Fibroblast of gingiva (primary cell): ENCODE measurements at places on chromosomes 7 and 10.

GRCh38 chr10:30734901-30735300 is 105.3 kb upstream of the LYZL2 start:
- no peak for DNase-seq

- no peak for DNase-seq
These were observed 240.8 kb upstream of the SLC26A5 start for GRCh38 chr7:103686763-103687162.

- DNase-seq = peak; percentile 6
These were observed 57.9 kb downstream of the NPY start for GRCh38 chr7:24341691-24342413.

DNA sequence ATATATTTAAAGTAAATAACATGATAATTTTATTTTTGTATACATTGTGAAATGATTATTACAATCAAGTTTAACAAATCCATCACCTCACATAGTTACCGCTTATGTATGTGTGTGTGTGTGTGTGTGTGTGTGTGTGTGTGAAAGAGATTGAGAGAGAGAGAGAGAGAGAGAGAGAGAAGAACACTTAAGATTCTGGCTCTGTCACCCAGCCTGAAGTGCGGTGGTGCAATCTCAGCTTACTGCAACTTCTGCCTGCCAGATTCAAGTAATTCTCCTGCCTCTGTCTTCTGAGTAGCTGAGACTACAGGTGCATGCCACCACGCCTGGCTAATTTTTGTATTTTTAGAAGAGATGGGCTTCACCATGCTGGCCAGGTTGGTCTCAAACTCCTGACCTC is 17.8 kb downstream of the LYZL1 start:
- DNase-seq = no peak

- no peak for DNase-seq
These were observed 94.9 kb downstream of the TMEM130 start for GRCh38 chr7:98774884-98775283.

GRCh38 chr7:45048748-45049147 is 40.0 kb downstream of the NACAD start:
- DNase-seq = no peak

DNA sequence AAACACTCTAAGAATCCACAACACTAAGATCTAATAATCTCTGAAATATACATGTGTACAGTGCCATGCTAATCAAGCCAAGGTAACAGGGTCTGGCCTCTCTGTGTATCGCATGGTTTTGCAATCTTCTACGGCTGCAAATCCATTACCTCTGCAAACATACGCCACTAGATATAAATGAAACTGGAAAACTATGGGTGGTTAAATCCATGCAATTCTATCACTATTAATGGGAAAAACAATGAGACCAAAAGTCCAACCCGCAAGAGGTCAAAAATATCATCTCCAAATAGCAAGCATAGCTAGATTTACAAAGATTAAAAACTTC is 23.0 kb downstream of the SGCE start:
- DNase-seq = no peak

DNA sequence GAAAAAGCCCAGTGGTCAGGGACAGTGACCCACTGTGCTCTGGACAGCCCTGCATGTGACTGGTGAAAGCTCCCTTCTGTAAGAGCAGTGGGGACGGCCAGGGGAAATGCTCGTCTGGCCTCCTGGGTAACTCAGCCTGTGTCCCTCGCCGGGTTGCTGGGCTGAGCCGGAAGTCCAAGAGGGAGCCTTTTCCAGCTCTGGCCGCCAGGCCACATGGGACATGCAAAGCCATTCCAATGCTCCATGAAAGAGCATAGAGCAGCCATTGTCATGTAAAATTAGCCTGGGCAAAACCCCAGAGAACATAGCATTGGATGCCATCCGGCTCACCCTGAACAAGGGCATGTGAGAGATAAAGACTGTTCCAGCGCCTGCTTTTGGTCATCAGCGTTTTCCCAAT is 64.9 kb upstream of the ADRB1 start:
- no peak for DNase-seq

- DNase-seq = no peak
These were observed 4.6 kb downstream of the HSPA12A start for GRCh38 chr10:116737627-116738327.

DNA sequence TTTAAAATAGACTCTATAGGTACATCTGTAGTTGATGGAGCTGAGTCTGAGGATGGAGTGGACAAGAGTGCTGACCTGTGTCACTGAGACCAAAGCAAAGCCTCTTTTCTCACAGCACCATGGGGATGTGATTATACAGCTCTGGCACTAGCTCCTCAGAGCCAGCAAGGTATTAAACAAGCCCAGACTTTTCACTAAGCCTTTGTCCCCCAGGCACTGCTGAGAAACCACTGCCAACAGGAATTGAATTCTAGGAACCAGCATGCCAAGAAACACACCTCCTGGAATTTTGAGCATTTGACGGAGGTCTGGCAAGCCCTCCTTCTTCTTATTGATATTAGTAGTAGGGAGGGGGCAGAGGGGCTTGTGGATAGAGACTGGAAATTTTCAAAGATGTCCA is 147.0 kb downstream of the C1GALT1 start:
- DNase-seq = no peak

GRCh38 chr7:1592299-1592871 is 22.6 kb upstream of the PSMG3 start:
- DNase-seq = no peak

- no peak for DNase-seq
These were observed 100.1 kb downstream of the ZRANB1 start for GRCh38 chr10:125041856-125042506.

DNA sequence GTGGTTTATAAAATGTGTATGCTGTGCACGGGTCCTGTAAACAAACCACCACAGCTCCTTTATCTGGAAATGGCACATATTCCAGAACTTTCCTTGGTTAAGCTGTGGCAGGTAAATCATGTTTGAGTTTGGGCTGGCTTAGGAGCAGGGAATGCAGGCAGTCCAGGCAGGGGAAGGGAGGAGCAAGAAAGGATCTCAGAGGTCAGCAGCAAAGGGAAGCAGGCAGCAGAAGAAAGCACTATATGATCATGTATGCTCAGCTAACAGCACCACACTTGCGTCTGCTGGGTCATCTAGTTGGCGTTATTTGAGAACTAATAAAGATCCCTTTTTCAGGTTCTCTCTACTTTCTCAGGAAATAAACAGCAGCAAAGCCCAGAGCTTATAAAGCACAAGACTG is 7.8 kb downstream of the ICA1 start:
- DNase-seq = no peak

DNA sequence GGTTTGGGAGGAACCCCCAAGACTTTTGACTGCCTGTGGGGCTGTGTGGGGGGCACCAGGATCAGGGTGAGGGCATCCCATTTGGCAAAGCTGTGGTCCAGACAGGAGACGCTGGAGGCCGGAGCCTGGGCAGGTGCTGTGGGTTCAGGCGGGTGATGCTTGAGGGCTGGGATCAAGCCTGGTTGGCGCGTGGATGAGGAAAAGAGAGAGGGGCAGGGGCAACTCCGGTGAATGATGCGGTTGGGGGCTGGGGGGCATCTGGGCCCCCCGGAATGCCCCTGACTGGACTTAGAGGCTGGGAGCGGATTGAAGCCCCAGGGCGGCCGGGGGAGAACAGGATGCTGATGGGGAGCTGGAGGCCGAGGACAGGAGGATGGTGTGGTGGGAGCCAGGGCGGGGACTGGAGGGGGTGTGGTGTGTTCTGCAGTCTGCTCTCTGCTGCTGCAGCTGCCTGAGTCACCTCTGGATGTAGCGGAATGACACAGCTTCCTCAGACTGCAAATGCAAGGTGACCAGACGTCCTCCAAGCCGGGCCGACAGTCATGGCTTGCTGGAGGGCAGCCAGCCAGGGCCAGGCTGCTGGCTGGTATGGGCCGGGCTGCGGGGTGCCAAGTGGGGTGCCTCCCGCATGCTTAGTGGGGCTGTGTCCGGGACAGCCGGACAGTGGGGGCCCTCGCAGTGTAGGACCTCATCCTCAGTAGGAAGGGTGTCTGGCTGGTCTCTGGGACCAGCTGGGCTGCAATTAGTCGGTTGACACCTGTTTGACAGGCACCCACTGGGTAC is 3.2 kb downstream of the MAFK start:
- peak; percentile 58 for DNase-seq

DNA sequence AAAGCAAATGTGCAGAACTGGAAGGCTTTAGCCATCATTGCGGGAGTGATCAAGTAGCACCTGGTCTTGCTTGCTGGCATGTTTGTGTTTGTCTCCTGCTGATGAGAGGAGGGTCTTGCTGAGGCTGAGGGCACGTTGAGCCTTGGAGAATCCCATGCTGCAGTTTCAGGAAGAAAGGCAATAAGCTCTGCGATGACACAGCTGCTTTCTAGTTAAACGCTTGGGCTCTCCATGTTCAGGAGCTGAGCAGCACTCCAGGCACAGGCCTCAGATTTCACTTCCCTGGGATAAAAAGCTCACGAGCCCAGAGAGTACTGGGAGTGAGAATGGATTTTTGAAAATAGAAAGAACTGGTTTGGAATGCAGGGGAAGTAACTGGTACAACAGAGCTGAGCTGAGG is 100.8 kb downstream of the LRRC18 start:
- no peak for DNase-seq

GRCh38 chr7:28155019-28155660 is 25.5 kb downstream of the JAZF1 start:
- no peak for DNase-seq

GRCh38 chr7:137820677-137821420 is 25.9 kb downstream of the DGKI start:
- peak; percentile 70 for DNase-seq

DNA sequence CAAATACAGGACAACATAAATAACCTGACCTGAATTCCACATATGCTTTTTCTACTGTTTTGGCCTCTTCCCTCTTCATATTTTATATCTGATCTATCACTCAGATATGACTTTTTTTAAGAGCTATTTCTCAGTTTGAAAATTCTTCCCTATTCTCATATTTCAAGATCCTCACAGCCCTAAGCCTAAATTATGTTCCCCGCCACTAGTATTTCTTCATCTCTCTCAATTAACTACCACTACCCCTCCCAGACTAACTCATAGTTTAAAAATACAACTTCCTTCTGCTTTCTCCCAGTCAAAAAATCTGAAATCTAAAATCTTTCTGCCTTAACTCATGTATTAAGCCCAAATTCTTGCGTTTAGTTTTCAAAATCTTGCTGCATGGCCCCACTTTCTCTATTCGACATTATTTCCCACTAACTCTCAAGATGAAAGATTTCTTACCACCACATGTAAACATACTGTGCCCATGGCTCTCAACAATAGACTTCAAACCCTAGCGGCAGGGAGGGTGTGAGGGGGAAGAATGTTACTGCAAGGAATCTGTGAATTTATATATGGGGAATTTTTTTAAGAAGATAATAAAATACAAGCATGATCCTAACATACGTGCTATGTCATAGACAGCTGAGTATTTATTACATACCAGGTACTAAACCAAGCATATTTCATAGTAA is 64.6 kb downstream of the TFEC start:
- DNase-seq = no peak

DNA sequence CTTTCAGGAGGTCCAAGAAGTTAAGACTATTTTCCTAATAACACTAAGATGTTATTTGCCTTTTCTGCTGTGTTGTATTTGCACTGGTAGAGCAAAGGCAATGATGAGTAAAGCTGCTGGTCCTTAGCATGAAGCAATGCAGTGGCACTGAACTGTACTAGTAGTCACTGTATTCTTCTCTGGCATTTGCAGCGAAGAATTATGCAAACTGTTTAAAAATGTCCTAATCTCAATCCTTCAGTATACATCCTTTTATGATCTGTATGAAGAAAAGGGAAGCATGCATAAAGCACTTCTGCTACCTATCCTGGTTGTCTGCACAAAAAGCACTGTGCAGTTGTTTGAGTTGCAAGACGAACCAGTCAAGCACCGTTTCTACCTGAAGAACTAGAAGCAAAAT is 20.4 kb downstream of the IGF2BP3 start:
- peak; percentile 62 for DNase-seq

DNA sequence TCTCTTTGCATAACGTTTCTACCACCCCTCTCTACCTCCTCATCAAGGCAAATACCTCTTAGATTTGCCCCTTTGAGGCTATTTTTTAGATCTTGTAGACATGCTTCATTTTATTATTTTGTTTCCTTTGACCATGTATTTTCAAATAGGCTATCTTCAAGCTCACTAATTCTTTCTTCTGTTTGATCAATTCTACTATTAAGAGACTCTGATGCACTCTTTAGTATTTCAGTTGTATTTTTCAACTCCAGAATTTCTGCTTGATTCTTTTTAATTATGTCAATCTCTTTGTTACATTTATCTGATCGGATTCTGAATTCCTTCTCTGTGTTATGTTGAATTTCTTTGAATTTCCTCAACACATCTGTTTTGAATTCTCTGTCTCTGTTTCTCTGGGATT is 82.8 kb downstream of the BBS9 start:
- no peak for DNase-seq

- peak; percentile 34 for DNase-seq
These were observed 26.4 kb upstream of the IL6 start for GRCh38 chr7:22700559-22701002.

- no peak for DNase-seq
These were observed 41.9 kb downstream of the CALML3 start for GRCh38 chr10:5566614-5567013.

GRCh38 chr10:16699435-16700057 is 117.7 kb downstream of the RSU1 start:
- no peak for DNase-seq

DNA sequence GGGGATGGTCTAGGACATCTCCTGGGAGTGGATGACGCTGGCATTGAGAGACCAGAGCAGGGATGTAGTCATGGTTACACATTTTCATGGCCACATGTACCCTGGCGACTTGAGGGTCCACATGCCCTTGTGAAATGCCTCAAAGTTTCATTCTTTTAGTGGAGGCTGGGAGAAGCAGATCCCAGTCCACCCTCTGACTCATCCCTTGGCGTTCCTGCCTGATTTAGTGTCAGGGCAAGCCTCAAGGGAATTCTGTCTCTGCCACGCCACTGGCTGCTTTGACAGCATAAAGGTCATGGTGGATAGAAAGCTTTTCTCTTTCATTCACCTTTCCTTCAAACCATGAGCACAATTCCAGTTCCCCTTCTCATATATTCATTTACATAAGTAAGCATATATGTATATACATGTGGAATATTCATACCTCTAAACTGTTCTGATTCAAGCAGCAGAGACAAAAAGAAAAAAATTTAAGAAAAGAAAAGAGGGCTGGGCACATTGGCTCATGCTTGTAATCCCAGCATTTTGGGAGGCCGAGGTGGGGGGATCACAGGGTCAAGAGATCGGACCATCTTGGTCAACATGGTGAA is 21.8 kb upstream of the KIF5B start:
- peak; percentile 79 for DNase-seq

- no peak for DNase-seq
These were observed 208.2 kb downstream of the FAM107B start for GRCh38 chr10:14566498-14566897.
